GM12865 (cell line): ENCODE measurements at places on chromosomes 2 and 18.

- DNase-seq = no peak
Measured at GRCh38 chr18:23884681-23885375, 129.7 kb upstream of the TTC39C start.

GRCh38 chr2:168375195-168375798, 80.8 kb upstream of the CERS6 start:
- no peak for DNase-seq

DNA sequence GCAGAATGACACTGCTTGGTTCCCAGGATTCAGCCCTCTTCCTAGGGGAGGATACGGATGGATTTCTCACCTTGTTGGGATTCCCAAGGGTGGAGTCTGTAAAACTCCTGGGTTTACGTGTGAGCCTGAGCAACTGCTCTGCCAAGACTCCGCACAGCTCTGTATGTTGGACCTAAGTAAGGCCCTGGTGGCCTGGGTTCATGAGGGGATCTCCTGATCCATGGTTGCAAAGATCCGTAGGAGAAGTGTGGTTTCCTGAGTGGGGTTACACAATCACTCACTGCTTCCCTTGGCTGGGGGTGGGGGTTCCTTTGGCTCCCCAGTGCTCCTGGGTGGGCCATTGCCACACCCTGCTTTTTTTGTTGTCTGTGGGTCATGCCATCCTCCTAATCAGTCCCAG, 37.7 kb downstream of the ANKRD12 start:
- DNase-seq = no peak

- DNase-seq = no peak
Measured at GRCh38 chr2:43526994-43527393, 68.8 kb downstream of the THADA start.

DNA sequence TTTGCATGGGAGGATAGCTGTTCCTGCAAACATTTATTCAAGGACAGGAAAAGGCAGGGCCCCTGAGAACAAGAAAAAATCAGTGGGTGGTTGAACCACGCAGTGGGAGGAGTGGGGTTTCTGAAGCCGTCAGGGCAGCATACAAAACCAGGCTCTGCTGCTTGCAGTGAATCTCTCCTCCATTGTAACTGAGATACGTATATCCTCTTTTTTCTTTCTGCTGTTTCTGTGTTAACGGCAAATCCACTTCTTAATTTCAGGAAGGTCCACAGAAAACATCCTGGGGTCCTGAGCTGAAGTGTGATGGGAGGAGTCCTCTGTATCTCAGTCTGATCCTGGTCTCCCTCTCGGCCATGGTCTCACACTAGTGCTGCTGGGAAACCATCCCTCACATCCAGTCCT, 27.2 kb upstream of the KCNF1 start:
- no peak for DNase-seq

DNA sequence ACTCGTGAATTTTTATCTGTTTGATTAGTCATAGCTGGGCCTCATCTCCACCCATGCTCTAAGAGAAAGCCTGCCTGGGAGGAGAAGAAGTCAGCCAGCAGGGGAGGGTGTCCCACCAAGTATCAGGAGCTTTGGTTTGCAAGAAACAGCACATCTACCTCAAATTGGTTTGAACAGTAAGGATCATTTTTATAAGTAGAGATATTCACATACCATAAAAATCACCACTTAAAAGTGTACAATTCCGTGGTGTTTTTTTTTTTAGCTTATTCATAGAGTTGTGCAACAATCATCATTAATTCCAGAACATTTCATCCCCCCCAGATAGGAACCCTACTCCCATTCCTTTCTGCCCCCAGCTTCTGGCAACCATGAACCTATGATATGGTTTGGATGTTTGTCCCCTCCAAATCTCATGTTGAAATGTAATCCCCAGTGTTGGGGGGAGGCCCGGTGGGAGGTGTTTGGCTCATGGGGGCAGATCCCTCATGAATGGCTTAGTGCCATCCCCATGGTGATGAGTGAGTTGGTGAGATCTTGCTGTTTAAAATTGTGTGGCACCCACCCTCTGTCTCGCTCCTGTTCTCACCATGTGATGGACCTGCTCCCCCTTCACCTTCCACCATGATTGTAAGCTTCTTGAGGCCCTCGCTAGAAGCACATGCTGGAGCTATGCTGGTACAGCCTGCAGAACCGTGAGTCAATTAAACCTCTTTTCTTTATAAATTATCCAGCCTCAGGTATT, 36.2 kb upstream of the HS6ST1 start:
- no peak for DNase-seq

GRCh38 chr2:9165625-9166024, 41.0 kb upstream of the ASAP2 start:
- no peak for DNase-seq

GRCh38 chr2:238457927-238458324, 31.2 kb downstream of the ASB1 start:
- no peak for DNase-seq

DNA sequence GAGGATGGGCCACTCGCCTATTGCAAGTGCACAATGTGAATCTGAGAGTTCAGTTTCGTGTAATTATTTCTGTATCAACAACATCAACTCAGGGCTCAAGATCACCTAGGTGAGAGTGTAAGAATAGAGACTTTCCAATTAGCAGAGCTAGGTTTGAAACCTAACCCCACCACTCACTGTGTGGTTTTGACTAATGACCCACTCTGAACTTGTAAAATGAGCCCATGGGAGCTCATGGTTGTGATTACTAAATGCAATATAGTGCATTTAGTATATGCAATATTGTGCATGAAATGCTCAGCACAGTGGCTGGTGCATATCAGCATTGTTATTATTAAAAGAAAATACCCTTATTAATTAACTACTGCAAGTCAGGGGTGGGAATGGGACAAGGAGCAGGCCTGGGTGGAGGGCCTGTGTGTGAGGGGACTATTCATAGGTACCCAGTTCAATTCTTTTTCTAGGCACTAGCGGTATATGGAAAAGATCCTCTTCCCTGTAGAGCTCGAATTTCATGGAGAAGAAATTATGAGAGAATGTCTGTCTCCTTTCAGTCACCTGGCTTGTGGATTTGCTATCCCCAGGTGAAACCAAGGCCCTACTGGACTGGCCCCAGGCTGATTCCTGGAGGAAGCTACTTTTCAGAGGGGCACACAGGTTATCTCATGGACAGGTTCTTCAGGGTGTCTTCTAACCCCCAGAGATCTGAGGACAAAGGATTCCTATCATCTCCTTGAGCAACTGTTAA, 169.5 kb downstream of the GFPT1 start:
- no peak for DNase-seq

- DNase-seq = no peak
Measured at GRCh38 chr2:46499392-46499785, 20.0 kb downstream of the TMEM247 start.

DNA sequence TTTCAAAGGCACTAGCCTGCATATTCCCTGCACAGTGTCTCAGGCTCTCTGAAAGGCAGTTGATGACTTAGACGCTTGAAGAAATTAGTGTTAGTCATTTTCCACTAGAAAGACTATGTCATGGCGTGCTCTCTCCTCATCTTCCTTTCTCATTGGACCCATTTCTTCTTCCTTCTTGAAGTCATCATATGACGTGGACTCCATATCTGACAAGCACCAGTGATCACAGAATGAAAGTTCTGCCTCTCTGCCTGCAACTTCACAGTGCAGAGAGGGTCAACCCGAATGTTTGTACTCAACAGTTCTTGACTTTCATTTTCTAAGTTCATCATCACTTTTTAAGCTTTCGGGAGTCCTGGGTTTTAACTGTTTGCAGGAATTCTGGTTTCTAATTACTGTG, 63.7 kb upstream of the CYRIA start:
- peak; percentile 45 for DNase-seq
